Stimulated activated CD4-positive, alpha-beta T cell treated with anti-CD3 and anti-CD28 coated beads, Interleukin-12 subunit alpha, Interleukin-12 subunit beta, amount 100 ng/mL, for 24 hours (primary cell): ENCODE measurements at places on chromosomes 2 and 18.

GRCh38 chr2:11963966-11964365 lies 217.5 kb downstream of the LPIN1 start:
- DNase-seq, result no peak

DNA sequence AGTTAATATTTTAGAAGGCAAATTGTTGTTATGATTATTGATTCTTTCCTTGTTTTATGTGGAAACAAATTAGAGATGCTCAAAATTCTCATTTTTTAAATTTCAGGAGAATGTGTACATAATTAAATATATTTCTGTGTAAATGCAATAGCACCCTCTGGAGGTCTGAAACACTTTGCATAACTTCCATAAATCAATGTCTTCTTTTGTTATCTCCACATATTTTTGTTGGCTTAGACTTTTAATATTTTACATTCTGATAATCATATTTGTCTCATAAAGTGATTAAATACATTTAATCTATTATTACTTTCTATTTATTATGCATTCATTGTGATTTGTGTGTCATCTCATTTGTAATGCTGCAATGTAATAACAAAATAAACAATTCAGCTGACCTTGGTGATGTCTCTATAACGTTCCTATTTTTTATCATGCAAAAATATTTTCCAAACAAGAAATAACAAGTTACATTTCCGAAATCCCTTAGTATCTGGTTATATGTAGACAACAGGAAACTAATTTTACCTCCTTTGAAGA lies 201.8 kb upstream of the GALNT5 start:
- DNase-seq, result no peak

DNA sequence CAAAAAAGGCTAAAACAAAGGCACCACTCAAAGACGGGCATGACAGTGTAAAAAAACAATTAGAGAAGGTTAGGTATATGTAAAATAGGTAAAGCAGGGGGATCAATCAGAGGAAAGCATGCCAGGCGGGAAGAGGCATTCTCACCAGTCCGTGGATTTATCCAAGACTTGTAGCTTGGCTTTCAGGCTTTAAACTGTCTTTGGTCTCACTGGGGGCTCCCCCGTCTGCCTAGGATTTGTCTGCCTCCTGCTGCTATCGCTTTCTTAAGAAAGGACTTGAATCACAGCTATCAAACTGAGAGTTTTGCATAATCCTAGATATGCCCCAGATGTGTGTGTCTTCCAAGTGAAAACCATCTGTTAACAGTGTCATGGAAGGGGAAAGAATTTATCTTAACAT lies 11.1 kb upstream of the GORASP2 start:
- no peak for DNase-seq

GRCh38 chr2:127810156-127810618 lies 784 bp downstream of the WDR33 start:
- no peak for DNase-seq

GRCh38 chr18:34491719-34492118 lies 218.4 kb upstream of the DTNA start:
- DNase-seq, result no peak

- no peak for DNase-seq
Observed at GRCh38 chr18:76752400-76752799, 70.0 kb upstream of the ZNF236 start.

- no peak for DNase-seq
Observed at GRCh38 chr18:32548688-32549087, 78.0 kb upstream of the GAREM1 start.

DNA sequence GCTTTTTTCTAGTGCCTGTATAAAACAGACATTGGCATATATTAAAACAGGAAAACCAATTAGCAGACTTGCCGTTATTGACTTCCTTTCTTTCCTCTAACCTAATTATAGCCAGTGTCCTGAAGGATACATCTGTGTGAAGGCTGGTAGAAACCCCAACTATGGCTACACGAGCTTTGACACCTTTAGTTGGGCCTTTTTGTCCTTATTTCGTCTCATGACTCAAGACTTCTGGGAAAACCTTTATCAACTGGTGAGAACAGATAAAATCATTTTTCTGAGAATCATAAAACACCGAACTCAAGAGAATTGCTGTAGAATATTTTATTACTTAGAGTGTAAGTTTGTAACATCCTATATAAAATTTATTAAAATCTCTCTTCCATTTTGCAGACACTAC lies 74.3 kb downstream of the SCN2A start:
- DNase-seq, result no peak
